ENCODE measurements at places on chromosomes 7 and 10.

- DNase-seq = peak; percentile 20
Observed at GRCh38 chr7:79308192-79308591, 145.3 kb downstream of the MAGI2 start.

- DNase-seq = peak; percentile 35
Observed at GRCh38 chr10:93417266-93417665, 64.9 kb downstream of the MYOF start.

GRCh38 chr7:47179812-47180515 lies 401.9 kb downstream of the TNS3 start:
- DNase-seq = peak; percentile 25

DNA sequence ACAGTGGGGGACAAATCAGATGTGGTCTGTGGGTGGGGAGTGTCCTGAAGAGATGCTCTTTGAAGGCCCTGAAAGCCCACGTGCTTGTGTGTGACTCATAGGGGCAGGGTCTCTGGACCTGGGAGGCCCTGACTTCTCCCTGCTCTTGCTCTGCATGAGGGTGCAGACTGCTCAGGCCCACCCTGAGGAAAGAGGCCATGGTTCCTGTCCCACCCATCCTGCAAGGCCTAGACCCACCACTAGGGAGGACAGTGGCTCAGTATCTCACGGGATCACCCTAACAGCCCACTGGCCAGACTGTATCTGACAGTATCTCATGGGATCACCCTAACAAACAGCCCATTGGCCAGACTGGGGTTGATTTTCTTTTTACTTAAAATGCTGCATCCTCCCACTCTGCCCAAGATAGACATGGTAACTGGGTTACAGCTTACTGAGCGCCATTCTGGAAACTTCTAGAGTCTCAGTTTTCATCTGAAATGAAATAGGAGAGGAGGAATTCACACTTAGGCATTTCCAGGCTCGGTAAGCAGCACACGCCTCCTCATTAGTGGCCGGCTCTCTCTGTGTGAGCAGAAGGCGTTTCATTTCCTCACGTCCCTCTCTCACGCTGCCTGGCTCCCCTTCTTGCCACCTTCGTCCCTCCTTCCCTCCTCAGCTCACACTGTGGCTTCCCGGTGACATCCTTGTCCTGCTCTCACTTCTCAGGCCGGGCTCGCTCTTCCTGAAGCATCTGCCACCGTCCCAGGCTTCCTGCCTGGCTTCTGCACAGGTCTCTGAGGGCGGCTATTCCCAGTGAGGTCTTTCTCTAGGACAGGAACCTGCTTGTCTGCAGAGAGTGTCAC lies 242.6 kb downstream of the GLRX3 start:
- no peak for DNase-seq

DNA sequence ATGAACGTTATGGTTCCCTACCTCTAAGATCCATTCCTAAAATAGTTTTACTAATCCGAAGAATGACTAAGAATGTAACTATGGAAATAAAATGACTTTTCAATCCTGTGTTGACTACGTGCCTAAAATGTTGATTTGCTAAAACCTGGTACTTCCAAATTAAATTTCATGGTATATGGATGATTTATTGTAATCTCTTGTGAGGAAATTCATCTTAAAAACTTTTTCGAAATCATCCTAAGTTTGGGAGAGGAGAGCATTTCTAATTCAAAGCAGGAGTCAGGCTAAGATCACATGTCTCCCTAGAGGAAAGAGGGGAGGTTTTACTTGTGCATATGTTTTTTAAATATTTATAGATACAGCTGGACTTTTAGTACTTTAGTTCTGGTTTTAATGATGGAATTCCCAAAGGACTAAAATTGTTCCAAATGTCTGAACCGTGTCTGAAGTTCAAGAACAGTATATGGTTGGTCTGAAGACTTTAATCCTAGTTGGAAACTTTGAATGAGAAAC lies 483.9 kb downstream of the AUTS2 start:
- no peak for DNase-seq

- no peak for DNase-seq
Observed at GRCh38 chr10:48708144-48708543, 23.5 kb downstream of the WDFY4 start.

DNA sequence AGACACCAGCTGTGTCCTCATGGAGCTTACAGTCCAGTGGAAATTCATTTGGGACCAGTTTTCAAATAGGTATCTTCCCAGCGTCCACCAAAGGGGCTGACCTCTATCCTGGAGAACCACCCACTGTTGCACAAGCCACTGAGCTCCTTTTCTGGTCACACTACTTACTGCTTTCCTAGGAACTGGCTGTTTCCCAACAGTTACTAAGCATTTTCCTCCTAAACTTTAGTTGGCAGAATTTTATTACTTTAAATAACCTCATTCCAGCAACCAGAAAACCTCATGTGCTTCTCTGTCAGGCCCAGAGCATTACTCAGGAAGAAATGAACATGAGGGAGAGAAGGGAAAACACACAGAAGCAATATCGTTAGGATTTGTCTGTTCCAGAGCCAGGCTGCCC lies 183.1 kb downstream of the GPAM start:
- DNase-seq = no peak

- DNase-seq = no peak
Observed at GRCh38 chr10:90929179-90929578, 8.3 kb upstream of the ANKRD1 start.

DNA sequence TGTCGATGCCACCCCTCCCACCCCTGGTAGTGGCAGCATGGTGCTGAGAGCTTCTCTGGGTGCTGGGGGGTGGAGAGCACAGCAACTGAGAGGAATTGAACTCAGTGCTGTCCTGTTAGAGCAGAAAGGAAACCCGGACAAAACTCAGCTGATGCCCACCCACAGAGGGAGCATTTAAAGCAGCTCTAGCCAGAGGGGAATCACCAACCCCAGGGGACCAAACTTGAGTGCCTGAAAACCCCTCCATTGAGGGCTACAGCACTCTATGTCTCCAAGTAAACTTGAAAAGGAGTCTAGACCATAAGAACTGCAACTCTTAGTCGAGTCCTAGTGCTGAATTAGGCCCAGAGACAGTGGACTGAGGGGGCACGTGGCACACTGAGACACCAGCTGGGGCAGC lies 16.8 kb upstream of the FOXI2 start:
- DNase-seq = no peak

DNA sequence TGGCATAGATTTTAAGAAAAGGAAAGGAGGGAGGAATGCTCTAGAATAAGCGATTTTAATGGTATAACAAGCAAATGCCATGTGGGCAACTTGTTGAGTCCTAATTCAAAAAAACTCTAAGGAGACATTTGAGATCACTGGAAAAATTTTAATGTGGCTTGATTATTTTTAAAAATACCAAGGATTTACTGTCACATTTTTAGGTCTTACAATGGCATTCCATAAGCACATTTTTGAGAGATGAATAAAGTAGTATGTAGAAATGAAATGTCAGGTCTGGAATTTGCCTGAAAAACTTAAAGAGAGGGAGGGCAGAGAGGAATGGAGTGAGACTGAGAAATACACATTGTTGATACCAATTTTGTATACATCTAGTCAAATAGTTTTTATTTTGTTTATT lies 20.3 kb downstream of the NCAPG2 start:
- DNase-seq = no peak

- no peak for DNase-seq
Observed at GRCh38 chr10:24606021-24606420, 117.7 kb downstream of the ARHGAP21 start.

- no peak for DNase-seq
Observed at GRCh38 chr10:18658271-18659124, 733 bp upstream of the ARL5B start.

GRCh38 chr7:79454361-79454960 lies 994 bp upstream of the MAGI2 start:
- peak; percentile 17 for DNase-seq

DNA sequence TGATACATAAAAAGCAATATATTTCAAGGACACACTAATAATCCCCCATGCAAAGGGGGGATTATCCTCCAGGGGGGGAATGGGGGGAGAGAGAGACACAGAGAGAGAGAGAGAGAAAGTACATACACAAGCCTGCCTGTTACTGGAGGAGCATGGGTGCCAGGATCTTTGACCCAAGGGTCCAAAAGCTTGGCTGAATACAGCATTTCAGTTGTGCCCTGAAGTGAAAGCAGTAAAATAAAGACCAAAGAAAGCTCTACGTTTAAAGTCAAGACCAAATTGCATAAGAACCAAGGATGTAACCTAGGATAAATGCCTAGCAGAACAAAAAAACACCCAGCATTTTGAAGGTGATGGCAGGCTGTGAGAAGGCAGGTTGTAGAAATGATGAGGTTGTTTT lies 27.8 kb upstream of the ITGB8 start:
- no peak for DNase-seq

DNA sequence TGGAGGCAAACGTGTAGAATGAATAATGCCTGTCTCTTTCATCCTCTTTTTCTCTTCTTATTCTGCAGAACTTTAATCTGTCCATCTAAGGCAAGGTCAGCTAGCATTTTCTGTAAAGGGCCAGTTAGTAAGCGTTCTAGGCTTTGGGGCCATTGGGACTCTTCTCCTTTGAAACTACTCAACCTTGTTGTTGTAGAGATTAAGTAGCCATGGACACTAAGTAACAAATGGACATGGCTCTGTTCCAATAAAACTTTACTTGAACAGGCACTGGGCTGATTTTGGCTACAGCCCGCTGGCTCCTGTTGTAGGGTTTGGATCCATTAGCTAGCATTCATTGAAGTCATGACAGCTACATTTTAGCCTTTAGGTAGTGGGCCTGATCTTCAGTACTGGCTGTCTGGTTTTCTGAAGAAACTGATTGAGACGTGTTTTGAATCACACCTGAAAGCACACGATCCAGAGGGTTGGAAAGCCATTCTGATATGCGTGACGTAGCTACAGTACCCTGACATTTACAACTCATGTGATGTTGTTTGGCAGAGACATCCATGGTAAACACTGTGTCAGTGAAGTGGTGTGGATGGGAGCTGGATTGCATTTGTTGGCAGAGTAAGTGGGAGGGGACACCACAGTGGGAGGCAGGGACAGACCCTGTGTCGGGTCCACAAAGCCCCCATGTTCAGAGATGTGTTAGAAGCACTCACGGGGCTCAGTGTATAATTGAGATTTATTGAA lies 92.5 kb downstream of the MTPN start:
- DNase-seq = no peak

- DNase-seq = no peak
Observed at GRCh38 chr7:151868396-151869108, 8.4 kb downstream of the PRKAG2 start.

GRCh38 chr7:40525764-40526163 lies 391.0 kb downstream of the SUGCT start:
- DNase-seq = no peak

DNA sequence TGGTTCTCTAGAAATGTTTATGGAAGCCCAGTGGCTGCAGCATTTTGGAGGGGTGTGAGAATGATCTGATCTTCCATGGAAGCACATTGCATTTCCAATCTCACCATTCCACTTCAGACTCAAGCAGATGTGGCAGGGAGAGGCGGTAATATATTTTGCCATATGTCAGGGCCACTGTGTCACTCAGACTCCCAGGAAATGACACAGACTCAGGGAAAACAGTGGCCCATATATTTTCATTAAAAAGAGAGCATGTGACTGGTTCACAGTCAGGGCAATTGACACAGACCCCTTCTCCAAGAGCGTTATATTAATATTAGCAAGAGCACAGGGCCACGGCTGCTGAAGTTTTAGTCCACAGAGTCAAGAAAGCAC lies 149.3 kb upstream of the NRP1 start:
- no peak for DNase-seq

- no peak for DNase-seq
Observed at GRCh38 chr10:44517635-44518034, 132.7 kb upstream of the CXCL12 start.

DNA sequence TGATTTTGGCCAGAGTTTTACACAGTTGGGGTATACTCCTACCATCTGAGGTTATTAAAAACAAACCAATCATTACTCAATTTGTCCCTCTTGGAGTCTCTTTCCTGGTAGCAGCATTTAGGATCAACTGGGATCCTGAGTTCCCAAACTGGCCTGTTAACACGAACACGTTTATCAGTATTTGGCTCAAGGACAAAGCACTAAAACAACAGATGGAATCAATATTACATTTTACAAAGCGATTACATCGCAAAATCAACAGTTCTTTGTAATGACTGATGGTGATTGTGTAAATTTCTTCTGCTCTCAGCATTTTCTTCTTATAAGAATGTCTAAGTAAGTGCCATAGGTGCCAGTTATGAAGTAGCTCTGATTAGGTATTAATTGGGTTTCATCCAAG lies 582.9 kb upstream of the ANKRD30A start:
- no peak for DNase-seq

- no peak for DNase-seq
Observed at GRCh38 chr10:132064082-132064755, 1.5 kb upstream of the JAKMIP3 start.

GRCh38 chr7:5528815-5529442 lies 105.3 kb upstream of the TNRC18 start:
- no peak for DNase-seq

GRCh38 chr7:23175938-23176337 lies 5.9 kb upstream of the NUP42 start:
- no peak for DNase-seq

DNA sequence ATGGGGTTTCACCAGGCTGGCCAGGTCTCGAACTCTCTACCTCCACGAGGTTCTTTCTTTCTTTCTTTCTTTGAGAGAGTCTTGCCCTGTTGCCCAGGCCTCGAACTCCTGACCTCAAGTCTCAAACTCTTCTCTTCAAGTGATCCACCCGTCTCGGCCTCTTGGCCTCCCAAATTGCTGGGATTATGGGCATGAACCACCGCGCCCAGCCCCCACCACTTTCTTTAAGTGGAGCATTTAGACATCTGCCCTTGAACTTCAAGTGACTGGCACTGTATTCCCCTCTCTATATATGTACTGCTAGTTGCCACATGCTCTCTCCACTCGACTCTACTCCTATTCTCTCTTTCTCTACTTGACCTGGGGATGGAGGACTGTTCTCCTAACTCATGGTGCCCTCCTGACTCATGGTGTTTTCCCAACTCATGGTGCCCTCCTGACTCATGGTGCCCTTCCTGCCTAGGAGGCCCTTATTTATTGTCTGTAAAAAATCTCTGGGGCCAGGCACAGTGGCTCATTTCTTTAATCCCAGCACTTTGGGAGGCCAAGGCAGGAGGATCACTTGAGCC lies 19.3 kb upstream of the ACHE start:
- no peak for DNase-seq

- DNase-seq = no peak
Observed at GRCh38 chr10:90204956-90205314, 503.5 kb downstream of the KIF20B start.

DNA sequence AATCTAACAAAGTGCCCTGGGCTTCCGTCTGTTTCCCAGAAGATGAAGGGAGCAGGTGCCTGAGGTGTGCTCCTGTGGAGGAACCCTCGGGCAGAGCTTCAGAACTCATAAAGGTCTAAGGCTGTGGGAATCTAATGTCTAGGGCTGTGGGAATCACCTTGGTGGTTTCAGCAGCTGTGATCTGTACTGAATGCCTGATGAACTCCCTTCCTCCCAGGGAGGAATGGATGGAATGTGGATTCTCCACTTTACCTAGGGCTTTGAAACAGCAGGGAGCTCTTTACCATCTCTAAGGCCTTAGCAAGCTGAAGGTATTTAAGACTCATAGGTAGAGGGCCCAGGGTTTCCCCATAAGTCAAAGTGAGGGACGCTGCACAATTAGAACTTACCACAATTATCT lies 36.0 kb upstream of the SEMA3E start:
- DNase-seq = no peak
